Right renal pelvis (tissue), 4 donors: ENCODE measurements at places on chromosomes 16 and 17. TPM values are rescaled to one million over a fixed set of nuclear protein-coding genes. Genes with fewer than 3 reads are reported as not detected.

DNA sequence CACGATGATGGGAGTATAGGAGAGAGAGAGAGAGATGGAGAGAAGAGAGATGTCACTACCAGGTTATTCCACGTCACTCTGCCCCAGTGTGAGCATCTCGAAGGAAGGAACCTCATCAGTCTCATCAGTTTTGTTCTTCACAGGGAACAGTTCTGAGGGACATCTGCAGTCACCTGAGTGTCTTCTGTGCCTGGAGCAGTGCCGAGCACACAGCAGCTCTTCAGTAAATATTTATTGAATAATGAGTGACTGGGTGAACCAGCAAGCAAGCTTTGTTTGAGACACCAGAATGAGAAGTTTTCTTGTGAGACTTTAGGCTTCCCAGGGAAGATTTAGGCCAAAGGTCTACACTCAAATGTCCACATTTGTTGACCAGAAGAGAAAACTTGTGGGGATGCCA, 142.4 kb upstream of the IRX3 start:
- DNase-seq = no peak

GRCh38 chr16:14502932-14503741, 126.9 kb downstream of the PARN start:
- DNase-seq = no peak

GRCh38 chr17:79414063-79414792, 196.6 kb downstream of the RBFOX3 start:
- DNase-seq = no peak

DNA sequence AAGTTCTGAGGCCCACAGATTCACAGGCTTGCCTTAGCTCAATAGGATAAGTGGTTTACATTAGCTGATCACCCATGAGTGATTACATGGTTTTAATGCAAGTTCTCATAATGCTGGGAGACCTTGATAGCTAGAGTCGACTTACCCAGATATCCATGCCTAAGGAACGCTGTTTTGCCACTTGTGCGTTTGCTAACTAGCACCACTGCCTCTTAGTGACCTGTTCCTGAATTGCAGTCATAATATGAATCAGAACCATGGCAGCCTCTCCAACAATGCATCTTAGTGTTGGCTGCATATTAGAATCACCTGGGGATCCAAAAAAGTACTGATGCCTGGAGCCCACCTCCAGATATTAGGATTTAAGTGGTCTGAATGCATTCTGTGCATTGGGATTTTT, 251.1 kb upstream of the CDH5 start:
- DNase-seq = no peak

GRCh38 chr16:51734220-51734619, 583.1 kb upstream of the SALL1 start:
- no peak for DNase-seq

The HID1 gene
- 12.6 TPM for polyA plus RNA-seq

- DNase-seq = no peak
These were observed 560.7 kb upstream of the RBFOX1 start for GRCh38 chr16:6771956-6772355.

The VPS4A gene
- 43.6 TPM for polyA plus RNA-seq

The CTRB1 gene
- polyA plus RNA-seq = not detected

- DNase-seq = no peak
These were observed 88.2 kb upstream of the HAS3 start for GRCh38 chr16:69017036-69017783.

The C16orf86 gene
- polyA plus RNA-seq = 3.5 TPM

The CAVIN1 gene
- 70.4 TPM for polyA plus RNA-seq

The KLHL10 gene
- polyA plus RNA-seq = 0.32 TPM

DNA sequence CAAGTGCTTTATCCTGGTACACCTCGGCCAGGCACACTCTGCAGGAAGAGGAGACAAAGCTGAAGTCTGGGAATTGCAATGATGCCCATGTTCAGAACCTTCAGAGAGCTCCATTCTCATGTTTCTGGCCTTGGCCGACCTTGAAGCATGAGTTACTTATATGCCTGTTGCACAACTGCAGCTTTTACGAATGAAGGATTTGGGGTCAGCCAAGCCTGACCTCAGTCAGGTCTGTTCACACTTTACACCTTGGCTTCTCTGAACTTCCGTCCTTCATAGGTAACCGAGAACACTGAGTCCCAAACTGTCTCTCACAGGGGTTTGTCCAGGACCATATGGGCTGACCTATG, 66.7 kb downstream of the GTF3C1 start:
- DNase-seq = no peak

The KIF2B gene
- not detected for polyA plus RNA-seq

GRCh38 chr16:54320697-54321340, 34.2 kb upstream of the IRX3 start:
- no peak for DNase-seq

The PITPNM3 gene
- 8.7 TPM for polyA plus RNA-seq

DNA sequence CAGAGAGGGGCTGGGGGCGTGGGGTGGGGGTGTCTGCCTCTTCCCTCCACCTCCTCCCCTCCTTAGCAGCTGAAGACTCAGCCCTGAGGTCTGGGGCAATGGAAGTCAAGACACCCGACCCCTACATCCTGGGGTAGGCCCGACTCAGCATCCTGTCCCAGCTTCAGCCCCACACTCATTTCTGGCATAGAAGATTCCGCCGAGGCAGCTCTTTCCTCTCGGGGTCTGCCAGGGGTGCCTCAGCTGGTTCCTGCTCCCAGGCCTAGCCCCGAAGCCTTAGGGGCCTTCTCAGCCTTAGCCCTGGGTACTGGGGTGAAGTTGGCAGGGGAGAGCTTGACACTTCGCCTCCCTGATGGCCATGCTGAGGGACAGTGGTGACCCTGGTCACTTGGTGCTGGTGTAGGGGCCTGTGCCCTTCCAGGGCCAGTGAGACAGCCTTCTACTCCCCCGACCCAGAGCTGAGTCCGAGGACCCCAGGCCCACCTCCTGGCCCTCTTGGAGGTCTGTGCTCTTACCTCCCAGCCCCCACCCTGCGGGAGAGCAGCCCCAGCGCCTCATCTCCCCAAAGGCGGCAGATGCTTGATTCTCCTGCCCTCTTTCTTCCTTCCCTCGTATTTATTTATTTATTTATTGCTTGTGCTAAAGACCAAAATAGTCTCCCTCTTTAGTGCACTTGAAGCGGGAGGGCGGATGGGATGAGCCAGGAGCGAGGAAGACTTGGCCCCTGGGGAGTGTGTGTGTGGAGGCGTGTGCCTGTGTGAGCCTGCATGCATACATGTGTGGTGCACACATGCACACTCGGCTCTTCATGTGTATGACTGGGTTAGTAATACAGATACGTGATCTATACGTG, 42.5 kb downstream of the KCNJ12 start:
- DNase-seq = no peak
